BJ (cell line): ENCODE measurements at places on chromosomes 16 and 17.

- DNase-seq: no peak
Observed at GRCh38 chr17:55327225-55328088, 62.7 kb downstream of the HLF start.

- no peak for DNase-seq
Observed at GRCh38 chr16:85697431-85697830, 8.7 kb upstream of the GINS2 start.

DNA sequence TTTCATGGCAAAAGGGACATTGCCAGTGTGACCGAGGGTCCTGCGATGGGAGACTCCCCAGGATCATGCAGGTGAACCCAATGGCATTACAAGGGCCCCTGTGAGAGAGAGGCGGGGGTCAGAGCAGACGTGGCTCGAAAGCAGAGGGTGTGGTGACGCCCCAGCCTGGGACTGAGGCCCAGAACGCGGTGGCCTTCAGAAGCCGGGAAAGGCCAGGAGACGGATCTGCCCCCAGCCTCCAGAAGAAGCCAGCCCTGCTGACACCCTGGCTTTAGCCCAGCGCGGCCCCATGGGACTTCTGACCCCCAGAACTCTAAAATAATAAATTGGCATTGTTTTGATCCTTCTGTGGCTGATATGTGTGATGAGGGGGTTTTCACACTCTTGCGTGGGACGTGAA is 17.4 kb upstream of the ENPP7 start:
- no peak for DNase-seq

DNA sequence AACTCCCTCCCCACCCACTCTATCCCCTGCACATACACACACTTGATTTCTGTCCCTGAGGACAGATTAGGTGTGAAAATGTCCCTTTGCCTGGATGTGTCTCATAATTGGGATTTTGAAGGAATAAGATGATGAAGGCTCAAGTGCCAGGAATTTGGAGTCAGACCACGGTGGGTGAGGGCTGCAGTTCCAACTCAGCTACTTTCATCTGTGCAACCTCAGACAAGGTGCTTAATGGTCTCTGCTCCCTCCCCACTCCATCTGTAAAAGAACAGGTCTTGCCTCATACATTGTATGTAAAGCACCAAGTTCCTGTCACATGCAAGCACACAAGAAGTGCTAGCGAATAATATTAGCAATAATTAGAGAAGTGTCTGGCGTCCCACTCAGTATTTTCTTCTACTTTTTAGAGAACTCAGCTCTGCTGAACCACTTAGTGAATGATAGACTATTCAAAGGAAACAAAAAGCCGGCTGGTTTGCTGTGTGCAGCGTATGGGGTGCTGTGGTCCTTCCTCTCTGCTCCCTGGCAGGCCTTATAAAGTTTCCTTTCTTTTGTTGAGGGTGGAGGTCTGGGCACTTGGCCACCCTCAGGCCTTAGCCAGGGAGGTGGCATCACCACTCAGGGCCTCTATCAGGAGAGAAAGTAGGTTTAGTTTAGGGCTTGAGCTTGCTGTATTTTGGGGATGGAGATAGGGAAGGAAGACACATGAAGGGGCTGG is 6.4 kb downstream of the TBX4 start:
- DNase-seq: no peak

DNA sequence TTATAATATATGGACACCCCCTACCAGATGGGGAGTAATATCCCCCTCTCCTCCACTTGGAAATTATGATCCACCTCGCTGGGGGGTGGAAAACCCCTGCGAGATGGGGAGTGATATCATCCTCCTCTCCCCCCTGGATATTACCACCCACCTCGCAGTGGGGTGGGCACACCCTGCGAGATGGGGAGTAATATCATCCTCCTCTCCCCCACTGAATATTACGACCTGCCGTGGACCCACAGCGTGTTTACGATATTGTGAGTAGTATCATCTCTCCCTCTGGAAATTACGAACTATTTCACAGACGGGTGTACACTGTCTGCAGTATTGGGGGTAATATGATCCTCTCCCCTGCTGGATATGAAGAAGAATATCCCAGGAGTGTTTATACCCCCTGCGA is 228.3 kb upstream of the WSCD1 start:
- no peak for DNase-seq

- DNase-seq: no peak
Observed at GRCh38 chr17:81428948-81429774, 33.9 kb downstream of the BAHCC1 start.

DNA sequence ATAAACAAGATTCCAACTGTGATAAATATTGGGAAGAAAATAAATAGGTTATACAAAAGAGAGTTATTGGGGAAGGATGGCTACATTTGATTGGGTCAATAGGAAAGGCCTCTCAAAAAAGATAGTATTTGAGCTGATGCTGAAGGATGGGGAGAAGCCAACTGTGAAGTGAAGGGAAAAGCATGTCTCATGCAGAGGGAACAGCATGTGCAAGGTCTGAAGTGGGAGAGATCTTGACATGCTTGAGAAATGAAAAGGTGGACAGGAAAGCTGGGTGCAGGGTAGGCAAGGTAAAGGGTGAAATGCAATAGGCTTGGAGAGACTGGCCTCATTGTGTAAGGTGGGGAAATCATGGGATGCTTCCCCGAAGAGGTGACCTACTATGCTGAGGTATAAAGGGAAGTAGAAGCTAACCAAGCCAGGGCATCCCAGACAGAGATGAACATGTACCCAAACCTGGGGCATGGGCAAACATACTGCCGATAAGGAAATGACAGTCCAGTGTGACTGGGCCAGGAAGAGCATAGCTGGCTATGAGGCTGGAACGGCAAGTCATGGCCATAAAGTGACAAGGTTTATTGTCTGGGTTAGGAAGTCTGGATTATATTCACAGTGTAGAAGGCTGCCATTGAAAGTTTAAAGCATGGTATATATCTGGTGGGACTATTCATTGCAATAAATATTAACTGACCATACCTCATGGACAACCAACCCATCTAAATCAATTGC is 91.2 kb downstream of the TOX3 start:
- no peak for DNase-seq

DNA sequence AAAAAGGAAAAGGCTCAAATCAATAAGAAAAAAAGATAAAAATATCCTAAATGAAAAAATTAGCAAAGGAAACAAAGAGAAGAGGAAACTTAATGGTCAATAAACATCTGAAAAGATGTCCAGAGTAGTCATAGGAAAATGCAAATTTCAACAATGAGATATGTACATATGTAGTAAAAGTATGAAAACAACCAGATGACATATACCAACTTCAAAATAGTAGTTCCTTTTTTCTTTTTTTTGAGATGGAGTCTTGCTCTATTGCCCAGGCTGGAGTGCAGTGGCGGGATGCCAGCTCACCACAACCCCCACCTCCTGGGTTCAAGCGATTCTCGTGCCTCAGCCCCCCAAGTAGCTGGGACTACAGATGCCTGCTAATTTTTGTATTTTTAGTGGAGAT is 21.7 kb upstream of the NFAT5 start:
- no peak for DNase-seq

DNA sequence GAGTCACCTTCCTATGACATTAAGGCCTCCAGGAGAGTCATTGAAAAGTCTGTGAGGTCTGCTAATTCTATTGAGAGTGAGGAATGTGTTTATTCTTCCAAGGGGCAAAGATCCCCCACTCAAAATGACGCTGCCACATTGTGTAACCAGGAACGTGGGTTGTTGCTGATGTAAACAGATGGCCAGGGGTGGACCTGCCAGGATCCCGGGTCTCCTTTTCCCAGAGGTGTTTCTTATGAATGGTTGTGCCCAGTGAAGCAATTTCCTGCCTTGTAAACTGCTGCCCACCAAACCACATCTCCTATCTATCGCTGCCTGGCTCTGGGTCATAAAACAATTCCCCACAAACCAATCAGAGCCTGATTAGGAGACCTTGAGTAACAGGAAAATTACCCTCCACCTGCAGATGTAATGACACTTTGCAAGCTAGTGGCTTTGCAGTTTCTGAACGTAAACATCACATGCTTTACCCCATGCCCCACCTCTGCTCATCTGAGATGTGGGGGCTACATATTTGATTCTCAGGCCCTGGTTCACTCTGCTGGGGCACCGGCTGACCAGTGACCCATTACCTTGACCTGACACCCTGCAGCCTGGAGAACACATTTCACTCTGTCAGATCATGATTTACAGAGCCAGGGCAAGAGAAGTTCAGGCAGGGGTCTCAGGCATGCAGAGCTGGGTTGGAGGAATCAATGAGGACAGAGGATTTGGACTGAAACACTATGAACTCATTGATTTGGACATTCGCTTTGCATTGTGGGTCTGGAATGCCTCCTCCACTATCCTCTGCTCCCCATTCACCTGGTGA is 33.1 kb upstream of the DDX52 start:
- no peak for DNase-seq

- DNase-seq: no peak
Observed at GRCh38 chr16:7086822-7087616, 245.6 kb upstream of the RBFOX1 start.

- DNase-seq: no peak
Observed at GRCh38 chr17:64087252-64088005, 42.5 kb downstream of the ERN1 start.

- no peak for DNase-seq
Observed at GRCh38 chr17:66474806-66475497, 172.5 kb downstream of the PRKCA start.

GRCh38 chr17:18227635-18228034 is 2.2 kb downstream of the LLGL1 start:
- no peak for DNase-seq

DNA sequence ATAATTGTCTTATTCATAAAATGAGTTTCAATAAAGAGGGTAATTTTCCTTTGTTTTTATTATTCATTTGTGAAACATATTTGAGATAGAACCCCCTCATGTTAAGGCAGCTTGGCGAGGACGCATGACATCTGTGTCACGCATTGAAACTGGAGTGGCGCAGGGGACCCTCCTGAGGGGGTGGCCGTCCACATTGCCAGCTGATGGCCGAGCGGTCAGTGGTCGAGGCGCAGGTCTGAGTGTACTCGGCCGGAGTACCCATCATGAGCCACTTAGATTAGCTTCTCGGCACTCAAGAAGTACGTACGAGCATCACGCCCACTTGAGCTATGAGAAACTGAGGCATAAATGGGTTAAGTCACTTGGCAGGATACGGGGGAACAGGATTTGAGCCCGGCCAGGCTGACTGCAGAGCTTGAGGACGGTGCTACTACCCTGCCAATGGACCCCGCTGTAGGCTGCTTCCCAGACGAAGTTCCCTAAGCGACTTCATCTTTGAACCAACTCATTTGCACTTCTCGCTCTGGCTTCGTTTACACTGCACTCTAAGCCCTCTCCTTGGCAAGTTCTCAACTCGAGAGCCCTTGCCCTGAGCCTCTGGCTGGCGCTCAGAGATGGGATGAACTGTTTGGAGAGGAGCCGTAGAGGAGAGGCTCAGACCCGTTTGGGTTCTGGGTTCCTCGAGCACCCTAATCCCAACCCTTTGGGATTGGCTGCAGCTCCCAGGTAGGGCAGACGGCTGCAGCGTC is 91.8 kb downstream of the SDK2 start:
- no peak for DNase-seq

GRCh38 chr17:78716814-78717393 is 65.2 kb downstream of the CYTH1 start:
- no peak for DNase-seq

DNA sequence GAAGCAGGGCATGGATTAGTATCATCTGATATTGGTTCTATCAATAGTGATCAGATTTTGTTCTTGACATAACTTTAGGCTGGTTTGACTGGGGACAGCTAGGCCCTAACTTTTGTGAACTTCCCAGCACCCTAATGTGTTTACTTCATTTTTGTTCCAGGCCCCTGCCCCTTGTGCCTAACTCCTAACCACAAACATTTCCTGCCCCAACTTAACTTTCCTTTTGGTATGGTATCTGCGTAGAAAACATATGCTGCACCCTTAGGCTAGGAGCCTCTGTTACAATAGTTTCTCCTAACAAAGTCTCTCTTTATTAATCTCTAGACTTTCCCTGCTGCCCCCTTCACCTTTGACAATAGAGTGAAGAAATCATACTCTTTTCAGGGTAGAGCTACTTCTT is 2.5 kb downstream of the ADPRM start:
- no peak for DNase-seq

DNA sequence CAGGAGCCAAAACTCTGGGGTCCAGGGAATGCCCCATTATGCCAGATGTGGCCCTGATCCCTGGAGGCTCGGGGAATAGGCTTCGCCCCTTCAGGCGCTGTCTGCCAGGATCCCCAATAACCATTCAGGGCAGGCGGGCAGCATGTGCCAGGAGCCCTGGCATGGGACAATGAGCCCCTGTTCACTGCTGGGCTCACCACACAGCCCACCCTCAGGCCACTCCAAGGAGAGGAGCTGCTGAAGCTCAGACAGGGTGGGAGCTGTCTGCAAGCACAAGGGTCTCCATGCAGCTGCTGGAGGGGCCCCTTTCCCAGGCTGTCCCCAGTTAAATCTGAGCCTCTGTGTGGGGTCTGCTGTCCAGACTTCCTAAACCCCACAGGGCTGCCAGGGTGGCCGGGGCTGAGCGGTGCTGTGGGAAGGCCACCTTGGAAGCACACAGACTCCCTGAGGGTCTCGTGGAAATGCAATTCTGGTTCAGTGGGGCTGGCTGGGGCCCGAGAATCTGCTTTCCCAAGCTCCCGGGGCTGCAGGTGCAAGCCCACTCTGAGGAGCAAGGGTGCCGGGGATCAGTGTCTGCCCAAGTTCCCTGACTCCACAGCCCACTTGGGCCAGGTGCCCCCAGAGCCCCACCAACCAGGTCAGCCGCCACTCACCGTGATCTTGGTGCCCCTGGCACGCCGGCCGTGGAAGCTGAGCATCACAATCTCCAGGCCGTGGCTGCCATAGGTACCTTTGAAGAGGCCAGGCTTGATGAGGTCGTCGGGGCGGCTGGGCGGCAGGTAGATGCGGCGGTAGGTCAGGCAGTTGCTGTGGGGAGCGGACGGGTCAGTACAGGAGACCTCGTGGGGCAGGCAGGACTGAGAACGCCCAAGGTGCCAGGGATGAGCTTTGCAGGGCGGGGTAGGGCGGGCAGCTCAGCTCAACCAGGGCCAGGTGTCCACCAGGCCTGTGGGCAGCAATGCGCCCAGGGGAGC is 17.7 kb upstream of the C16orf95 start:
- no peak for DNase-seq

- no peak for DNase-seq
Observed at GRCh38 chr17:57783338-57783742, 38.2 kb upstream of the CCDC182 start.

DNA sequence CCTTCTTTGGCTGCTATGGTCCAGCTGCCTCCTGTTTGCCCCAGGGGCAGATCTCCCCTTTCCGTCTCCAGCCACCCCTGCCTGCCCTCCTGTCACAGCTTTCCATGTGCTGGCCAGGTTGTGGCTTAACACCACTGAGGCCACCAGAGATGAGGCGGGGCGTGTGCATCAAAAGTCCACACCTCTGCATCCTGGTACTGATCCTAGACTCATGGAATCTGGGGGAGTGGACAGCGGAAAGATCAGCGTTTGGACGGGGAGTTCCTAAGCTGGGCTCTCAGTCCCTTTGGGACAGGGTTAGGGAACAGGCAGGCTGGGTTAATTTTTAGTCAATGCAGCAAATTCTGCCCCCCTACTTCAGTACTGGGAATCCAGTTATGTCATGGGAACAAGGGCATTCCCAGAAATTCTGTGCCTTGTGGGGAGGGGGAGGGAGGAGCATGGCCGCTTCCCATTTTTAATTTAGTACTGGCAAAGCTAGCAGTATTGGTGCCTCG is 3.9 kb downstream of the IGFBP4 start:
- DNase-seq: no peak
